ENCODE measurements at places on chromosomes 4 and X.

DNA sequence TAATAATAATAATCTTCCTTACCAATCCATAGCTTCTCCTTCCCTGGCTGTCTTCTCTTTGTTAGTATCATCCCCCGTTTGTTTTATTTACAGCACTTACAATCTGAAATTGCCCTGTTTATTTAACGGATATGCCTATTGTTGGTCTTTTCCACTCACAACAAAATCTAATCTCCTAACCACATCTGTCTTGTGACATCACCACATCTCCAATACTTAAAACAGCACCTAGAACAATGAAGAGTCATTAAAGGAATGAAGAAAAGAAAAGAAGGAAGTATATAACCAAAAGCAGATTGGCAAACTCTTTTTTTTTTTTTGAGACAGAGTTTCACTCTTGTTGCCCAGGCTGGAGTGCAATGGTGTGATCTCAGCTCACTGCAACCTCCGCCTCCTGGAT lies 38.7 kb upstream of the JADE1 start:
- DNase-seq = no peak

- no peak for DNase-seq
These were observed 17.8 kb downstream of the ZNF185 start for GRCh38 chrX:152915541-152916241.

DNA sequence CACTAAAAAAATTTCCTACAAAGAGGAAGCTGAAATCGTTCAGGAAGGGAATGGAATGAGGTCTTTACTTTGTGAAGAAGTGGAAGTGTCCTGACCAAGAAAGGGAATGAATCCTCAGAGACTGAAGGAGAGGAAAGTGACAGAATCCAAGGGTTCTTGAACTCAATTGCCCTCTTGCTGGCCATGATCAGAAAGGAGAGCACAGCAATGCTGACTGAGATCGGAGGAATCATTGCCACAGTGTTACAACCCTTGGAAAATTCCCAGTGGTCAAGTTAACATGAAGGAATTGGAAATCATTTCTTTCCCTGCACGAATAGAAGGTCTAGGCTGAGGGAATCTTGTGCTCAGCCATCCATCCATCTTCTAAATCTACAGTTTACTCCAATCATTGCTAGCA lies 190.0 kb upstream of the NEIL3 start:
- DNase-seq = no peak

DNA sequence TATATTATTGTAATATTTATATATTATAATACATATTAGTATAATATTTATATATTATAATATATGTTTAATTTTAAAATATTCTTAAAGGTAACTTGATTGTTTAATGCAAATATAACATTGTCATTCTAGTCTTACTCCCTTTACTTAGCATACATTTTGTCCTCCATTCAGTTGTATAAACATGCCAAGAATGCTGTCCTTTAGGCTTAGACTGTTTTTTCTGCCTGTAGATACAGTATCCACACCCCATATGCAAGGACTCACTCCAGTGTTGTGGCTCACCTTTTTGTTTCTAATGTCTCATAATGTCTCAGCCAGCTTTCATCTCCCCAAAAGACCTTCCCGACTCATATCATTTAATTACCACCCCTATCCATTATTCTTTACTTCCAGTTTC lies 2110.0 kb downstream of the PCDH7 start:
- DNase-seq = no peak

DNA sequence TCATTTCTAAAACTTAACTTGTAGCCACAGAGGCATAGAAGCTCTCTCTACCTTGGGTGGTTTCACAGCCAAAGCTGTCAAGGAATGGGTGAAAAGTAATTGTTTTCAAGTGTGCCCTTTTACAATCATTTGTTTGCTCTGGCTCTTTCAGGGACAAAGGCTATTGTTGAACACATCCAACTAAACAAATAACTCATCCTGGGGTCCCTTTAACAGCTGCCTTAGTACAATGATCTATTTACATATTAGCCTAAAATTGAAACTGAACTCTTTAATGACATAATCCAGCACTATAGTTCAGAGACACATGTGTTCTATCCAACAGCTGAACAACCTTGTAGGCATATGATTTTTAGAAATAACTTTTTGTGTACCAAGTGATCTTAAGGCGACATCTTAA lies 3.7 kb downstream of the HHIP start:
- no peak for DNase-seq

GRCh38 chr4:110211007-110211769 lies 12.8 kb upstream of the ELOVL6 start:
- DNase-seq = peak; percentile 30

DNA sequence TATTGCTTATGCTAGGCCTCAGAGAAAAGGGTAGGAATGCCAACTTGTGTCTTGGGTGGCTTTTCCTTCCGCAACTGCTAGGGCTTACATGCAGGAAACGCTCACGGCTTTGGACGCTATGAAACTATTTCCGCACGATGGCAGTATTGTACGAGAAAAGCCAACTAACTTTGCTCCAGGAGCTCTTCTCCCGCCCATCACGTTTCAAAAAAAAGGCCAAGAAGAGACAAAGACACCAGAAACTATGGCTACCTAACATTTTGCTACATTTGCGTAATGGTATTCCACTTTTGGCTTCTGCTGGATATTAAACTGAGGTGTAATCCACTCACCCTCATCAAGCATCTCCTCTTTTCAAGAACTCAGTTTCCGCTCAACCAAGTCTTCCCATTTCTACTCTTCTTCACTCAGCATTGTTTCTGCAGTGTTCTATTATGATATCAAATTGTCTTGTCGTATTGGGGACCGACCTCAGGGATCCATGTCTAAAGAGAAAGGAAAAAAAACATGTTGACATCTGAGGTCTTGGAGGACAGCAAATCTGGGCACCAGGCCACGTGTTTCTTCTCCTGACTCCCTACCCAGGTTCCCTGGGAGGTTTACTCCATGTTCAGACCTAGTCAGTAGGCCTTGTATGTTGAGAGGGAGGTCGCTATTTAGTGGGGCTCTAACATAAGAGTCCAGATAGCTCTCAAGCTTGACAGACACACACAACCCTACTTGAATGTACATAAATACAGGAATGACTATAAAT lies 239.4 kb upstream of the STK26 start:
- DNase-seq = peak; percentile 73

- no peak for DNase-seq
These were observed 133.3 kb downstream of the GATB start for GRCh38 chr4:151627491-151627890.

- DNase-seq = no peak
These were observed 3.4 kb upstream of the CYBB start for GRCh38 chrX:37776283-37776986.

DNA sequence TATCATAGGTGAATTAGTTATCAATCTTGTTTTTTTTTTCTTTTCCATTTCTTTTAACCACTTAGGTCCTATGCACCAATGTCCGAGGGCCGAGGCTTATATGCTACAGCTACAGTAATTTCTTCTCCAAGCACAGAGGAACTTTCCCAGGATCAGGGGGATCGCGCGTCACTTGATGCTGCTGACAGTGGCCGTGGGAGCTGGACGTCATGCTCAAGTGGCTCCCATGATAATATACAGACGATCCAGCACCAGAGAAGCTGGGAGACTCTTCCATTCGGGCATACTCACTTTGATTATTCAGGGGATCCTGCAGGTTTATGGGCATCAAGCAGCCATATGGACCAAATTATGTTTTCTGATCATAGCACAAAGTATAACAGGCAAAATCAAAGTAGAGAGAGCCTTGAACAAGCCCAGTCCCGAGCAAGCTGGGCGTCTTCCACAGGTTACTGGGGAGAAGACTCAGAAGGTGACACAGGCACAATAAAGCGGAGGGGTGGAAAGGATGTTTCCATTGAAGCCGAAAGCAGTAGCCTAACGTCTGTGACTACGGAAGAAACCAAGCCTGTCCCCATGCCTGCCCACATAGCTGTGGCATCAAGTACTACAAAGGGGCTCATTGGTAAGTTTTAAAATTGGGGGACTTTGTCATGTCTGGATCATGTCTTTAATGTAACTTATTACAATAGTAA lies 250.7 kb downstream of the RAPGEF2 start:
- no peak for DNase-seq

- DNase-seq = no peak
These were observed 74.9 kb upstream of the CBR4 start for GRCh38 chr4:169084954-169085353.

DNA sequence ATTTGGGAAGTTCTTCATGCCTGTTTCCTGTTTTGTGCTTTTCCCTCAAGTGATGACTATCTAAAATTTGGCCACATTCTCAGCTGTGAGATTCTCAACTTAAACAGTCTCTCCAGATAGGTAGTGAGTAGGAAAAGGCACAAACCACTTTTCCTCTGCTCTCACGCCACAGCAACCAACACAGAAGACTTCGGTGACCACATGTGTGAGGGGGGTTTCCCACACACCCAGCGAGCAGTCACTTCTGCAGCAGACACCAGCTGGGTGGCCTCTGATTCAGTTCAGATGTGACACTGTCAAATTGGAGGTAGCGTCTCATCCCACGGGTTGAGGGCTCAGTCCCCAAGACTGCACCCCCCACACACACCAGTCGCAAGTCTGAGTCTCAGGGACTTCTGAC lies 25.1 kb upstream of the CLDN34 start:
- peak; percentile 39 for DNase-seq

DNA sequence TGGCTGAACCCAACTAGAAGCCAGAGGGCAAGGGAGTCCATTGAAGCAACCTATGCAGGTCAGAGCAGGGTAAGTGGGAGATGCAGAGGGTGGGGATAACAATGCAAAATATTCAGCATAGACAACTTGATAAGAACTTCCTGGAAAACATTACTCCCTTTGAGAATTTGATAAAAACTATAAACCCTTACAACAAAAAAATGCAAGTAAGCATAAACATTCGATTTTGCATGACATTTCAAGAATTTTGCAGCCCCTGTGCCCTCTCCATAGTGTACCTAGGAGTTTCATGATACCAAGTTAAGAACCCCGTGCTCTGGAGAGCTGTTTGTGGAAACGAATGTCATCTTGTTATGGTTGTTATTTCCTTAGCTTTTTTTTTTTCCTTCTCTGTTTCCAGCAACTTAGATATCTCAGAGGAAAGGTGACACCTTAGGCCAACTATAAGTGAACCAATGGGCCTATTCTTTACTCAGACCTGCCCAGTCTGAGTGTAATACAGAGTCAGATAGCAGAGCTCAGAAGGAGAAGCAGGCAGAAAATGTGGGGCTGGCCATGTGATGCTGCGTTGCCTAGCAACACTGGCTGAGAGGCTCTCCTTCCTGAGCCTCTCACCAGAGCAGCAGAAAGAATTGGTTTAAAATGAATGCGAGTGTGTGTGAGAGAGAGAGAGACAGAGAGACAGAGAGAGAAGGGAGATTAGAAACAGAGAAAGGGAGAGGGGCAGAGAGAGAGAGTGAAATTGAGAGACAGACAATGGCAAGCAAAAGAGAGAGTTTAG lies 36.7 kb upstream of the GABRQ start:
- no peak for DNase-seq

DNA sequence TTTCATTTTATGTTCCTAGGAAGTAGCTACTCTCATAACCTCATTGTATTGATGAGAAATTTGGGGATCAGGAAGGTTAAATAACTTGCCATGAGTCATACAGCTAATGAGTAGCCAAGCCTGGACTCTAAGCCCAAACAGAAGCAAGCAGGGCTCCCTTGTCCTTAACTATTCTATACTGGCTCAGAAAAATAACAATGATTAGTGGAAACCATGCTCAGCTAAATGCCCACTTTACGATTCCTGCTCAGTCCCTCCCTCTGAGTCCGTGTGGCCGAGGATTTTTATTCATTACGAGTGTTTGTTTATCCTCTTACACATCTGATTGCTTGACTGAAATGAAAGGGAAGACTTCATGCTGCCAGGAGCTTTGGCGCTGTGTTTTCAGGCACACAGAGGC lies 100.9 kb downstream of the SLC34A2 start:
- no peak for DNase-seq

DNA sequence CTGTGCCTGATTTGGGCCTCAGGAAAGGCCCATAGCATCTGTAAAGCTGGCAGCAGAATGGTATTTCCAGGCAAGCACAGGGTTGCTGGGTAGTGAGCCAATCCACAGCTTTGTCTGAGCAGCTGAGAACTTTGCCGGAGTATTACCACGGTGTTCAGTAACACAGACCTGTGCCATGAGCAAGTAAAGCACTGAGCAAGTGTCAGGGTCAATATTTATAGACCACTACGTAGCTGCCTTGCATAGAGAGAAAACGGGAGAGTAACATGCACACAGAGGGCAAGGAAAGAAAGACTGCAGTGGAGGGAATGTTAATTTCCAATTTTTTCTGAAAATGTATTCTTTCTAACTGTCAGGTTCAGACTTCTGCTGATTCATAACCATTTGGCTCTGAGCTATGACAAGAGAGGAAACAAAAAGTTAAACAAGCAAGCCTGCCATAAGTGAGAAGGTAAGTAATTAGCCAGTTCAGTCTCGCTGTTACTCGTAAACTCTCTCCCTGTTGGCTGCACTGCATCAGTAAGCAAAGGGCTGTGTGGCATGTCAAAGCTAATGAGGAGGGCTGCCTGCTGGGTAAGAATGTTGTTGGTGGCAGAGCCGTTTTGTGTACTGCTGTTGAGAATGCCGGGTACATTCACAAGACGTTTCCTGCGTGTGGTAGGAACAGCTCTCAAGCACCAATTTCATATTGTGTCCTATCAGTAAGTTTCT lies 238.1 kb downstream of the BMPR1B start:
- DNase-seq = no peak

DNA sequence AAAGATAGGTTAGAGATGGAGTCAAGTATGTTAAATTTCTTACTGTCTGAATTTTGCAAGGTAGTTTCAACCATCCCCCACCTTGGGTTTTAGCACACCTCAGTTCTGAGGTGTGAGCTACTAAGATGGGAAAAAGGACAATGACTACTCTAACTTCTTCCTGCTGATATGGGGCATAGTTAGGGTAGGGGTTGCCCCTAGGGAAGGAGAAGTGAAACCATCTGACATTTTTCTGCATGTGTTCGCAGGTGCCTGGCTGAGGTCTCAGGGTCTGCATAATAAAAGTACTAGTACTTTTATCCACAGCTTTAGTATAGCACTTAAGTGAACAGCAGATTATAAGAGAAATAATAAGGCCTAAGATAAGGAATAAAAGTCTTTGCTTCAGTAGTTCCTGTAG lies 129.5 kb upstream of the CYSLTR1 start:
- no peak for DNase-seq

- DNase-seq = no peak
These were observed 138.2 kb downstream of the RNF150 start for GRCh38 chr4:140995058-140995457.

- no peak for DNase-seq
These were observed 222.4 kb downstream of the CCSER1 start for GRCh38 chr4:90349636-90350035.

- DNase-seq = no peak
These were observed 82.5 kb downstream of the AMELX start for GRCh38 chrX:11375614-11376119.

DNA sequence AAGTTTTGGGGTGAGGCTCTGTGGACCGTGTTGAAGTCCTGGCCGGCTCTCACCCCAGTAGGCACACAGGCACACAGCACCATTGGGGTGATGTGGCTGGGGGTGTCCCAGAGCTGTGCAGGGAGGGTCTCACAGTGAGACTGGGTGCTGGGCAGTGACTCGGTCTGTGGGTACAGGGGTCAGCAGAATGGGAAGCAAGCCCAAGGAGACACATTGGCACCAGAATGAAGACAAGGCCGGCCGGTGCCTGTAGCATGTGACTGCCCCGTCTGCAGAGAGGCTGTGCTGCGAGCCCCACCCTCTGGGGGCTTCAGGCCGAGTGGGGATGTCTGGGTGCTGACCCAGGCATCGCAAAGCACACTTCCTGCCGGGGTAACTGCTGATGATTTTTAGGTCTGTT lies 5.2 kb downstream of the MAEA start:
- DNase-seq = no peak
